ENCODE measurements at places on chromosomes 3 and 15. TPM values are rescaled to one million over a fixed set of nuclear protein-coding genes. Genes with fewer than 3 reads are reported as not detected.

DNA sequence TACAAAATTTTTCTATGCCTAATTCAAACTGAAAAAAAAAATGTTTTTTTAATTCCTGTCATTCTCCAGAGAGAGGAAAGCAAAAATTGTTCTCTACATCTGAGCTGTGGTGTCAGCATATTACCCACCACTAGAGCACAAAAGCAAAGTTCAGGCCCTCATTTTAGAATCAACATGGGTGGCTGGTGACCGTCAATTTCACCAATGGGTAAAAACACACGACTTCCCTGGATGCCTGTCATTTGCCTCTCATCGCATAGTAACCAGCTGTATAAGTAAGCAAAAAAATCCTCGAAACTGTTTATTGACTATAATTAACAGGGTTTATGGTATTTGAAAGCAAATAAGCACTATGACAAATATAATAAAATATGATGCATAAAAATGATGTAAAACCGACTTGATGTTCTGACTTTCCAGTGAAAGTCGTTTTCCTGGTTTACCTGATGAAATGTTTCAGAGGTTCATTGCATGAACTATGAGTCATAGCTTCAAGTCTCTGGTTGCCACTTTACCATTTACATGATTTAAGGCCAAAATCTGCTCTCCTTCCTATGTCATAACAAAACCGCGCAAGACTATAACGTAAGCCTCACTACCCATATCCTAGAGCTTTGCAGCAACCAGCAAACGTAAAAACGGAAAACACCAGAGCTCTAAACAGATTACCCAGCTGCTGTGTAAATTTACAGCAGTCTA lies 60.5 kb downstream of the THBS1 start:
- no peak for DNase-seq

C3orf33 gene
- total RNA-seq, result 1.7 TPM

- no peak for DNase-seq
Observed at GRCh38 chr3:100629421-100630127, 20.2 kb downstream of the ADGRG7 start.

GRCh38 chr3:28651159-28651558 lies 302.5 kb upstream of the AZI2 start:
- no peak for DNase-seq

GOLGA8T gene
- not detected for total RNA-seq

GRCh38 chr3:127150513-127151250 lies 42.2 kb upstream of the PRR23E start:
- DNase-seq, result no peak

BRK1 gene
- total RNA-seq, result 82.8 TPM

GRCh38 chr15:27201425-27201824 lies 230.4 kb downstream of the GABRG3 start:
- no peak for DNase-seq

DNA sequence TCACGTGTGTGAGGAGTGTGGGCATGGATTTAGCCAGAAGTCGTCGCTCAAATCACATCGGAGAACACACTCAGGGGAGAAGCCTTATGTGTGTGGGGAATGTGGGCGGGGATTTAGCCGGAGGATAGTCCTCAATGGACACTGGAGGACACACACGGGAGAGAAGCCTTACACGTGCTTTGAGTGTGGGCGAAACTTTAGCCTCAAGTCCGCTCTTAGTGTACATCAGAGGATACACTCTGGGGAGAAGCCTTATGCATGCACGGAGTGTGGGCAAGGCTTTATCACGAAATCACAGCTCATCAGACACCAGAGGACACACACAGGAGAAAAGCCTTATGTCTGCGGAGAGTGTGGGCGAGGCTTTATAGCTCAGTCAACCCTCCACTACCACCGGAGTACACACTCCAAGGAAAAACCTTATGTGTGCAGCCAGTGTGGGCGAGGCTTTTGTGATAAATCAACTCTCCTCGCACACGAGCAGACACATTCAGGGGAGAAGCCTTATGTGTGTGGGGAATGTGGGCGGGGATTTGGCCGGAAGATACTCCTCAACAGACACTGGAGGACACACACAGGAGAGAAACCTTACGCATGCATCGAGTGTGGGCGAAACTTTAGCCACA lies 28.1 kb downstream of the ZNF589 start:
- no peak for DNase-seq

SPSB4 gene
- total RNA-seq, result not detected

GRCh38 chr3:198032039-198032936 lies 72.3 kb downstream of the LMLN start:
- no peak for DNase-seq

GRCh38 chr3:9402410-9403228 lies 5.2 kb downstream of the SETD5 start:
- no peak for DNase-seq

GRCh38 chr15:82739086-82739485 lies 29.4 kb upstream of the AP3B2 start:
- no peak for DNase-seq

DNA sequence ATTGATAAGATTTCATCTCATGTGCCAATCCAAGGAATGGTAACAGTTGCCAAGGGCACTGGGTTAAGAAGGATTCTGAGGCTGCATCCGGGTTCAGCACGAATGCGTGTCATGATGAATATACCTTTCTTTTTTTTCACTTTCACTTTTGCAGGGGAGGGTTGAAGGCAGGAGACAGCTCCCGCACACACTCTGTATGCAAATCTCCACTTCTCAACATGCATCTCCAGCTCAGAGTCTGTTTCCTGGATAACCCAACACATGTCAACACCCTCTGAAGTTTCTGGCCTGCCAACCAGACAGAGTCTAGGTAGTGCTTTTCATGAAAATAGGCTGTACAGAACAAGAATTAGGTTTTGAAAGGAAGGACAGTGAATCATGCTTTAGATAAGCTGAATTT lies 21.6 kb downstream of the B4GALT4 start:
- DNase-seq, result no peak

CKMT1B gene
- not detected for total RNA-seq

DNA sequence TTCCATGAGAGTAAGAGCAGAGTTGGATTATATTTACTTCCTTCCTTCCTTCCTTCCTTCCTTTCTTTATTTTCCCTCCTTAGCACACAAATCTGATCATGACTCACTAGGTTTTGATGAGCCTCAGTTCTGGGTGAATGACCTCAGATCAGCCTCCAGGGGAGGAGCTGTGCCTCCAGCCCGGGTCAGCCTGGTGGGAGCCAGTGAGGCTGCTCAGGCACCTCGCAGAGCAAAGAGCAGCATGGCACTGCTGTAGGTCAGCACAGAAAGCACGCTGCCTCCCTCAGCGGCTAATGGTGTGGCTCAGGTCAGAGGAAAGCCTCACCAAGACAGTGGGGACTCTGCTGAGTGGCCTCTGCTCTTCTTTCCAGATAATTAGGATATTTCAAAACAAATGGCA lies 108.5 kb downstream of the SYNPR start:
- DNase-seq, result no peak

DGKG gene
- total RNA-seq, result 10.9 TPM

GRCh38 chr3:127134887-127135240 lies 58.1 kb upstream of the PRR23E start:
- DNase-seq, result no peak

GRCh38 chr15:77634266-77634962 lies 1.7 kb upstream of the LINGO1 start:
- peak; percentile 66 for DNase-seq

Measured in B cell (primary cell).